ENCODE measurements at places on chromosomes 5 and 9.
A peak's percentile ranks its signal among the peaks of the same experiment; 100 is the strongest.

- no peak for DNase-seq
Measured at GRCh38 chr9:105438141-105438806, 9.6 kb upstream of the FSD1L start.

DNA sequence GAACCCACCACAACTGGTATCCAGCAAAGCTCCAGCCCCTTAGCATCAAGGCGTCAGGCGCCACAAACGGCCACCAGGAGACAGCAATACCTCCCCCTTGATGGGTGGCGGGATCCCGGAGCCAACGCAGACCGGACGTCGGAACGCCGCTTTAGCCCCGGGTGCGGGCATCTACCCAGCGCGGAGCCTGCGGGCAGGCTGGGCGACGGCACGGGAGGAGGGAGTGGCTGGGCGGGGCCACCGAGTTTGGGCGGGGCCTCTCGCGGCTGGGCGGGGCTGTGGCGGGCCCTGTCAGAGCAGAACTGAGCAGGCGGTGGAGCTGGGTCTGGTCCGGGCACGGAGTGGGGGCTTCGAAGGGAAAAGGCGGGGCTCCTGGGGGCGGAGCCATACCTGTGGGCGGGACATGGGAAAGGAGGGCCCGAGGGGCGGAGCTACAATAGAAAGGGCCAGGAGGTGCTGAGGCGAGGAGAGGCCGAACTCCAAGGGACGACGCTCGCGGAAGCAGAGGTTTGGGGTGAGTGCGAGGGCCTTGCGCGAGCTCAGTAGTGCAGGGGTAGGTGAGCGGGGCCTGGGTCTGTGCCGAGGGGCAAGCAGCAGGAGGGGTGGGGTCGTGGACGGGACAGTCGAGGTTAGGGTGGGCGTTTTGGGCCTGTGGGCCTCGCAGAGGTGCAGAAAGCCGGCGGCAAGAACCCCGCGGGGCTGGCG lies 40.2 kb upstream of the GARNL3 start:
- peak; percentile 74 for DNase-seq

- no peak for DNase-seq
Measured at GRCh38 chr5:872301-872700, 20.3 kb downstream of the BRD9 start.

DNA sequence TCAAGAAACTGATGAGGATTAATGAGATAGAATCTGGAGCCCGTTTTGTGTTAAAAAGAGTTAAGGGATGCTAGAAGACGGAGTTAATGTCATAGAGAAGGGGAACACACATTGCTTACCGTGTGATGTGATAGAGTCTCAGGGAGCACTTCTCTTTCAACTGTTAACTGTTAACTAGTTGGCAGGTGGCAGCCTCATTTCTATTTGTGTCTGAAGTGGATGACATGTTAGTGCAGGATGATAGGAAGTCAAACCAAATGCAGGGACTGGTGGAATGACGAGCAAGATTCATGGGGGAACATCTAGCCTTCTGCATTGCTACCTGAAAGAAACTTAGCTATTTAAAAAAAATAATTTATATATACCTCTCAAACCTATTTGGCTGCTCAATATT lies 222.7 kb downstream of the MAST4 start:
- DNase-seq, result no peak

DNA sequence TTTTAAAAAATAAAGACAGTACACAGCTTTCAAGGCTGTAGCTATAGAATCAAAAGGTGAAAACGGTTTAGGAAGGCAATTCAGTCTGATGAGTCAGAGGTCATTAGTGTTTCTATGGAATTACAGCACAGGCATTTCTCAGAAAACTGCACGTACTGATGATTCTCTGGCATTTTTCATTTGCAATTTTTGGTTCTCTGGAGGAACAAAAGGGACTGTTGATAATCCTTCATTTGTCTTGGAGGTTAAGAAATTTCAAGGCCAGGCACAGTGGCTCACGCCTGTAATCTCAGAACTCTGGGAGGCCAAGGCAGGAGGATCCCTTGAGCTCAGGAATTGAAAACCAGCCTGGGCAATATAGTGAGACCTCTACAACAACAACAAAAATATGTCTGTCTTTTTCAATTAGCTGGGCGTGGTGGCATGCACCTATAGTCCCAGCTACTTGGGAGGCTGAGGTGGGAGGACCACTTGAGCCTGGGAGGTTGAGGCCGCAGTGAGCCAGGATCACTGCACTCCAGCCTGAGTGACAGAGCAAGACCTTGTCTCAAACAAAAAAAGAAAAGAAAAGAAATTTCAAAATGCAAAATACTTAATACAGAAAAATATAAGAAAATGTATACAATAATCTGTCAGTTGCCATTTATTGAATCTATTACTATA lies 27.3 kb downstream of the NR6A1 start:
- DNase-seq, result no peak

DNA sequence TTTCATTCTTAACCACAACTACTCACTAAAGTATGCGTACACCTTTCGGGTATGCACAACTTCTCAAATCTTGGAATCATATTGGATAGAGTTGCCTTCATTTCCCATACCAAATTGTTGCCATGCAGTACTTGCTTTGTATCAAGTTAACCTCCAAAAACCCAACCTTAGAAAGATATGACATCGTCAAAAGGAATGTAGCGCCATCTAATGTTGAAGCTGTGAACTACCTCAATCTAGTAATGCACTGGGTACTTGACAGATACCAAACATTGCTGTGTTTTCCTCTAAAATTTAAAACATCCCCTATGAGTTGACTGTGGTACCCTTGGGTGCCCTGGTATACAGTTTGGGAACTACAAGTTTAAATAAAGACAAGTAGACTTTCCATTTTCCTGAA lies 318.4 kb downstream of the ARL15 start:
- no peak for DNase-seq

DNA sequence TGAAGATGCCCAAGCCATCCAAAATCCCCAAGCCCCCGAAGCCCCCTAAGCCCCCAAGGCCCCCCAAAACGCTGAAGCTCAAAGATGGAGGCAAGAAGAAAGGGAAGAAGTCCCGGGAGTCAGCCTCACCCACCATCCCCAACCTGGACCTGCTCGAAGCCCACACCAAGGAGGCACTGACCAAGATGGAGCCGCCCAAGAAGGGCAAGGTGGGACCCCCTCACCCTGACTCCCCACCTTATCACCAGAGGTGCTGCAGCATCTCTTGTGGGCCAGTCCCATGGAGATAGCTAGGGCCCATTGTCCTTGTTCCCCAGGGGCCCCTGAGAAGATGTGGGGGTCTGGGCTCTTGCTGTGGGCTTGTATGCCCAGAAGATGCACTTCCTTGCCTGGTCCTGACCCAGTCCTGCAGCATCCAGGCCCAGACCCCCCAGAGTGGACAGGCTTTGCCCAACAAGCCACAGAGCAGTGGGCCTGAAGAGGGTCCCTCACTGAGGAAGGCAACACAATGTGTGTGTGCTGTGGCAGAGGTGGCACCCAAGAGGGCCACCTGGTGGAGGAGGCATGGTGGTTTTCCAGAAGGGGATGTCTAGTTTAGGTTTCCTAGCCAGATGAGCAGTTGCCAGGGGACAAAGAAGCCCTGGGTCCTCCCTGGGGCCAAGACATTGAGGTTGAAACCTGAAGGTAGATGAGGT lies 84.1 kb downstream of the PHF2 start:
- DNase-seq, result no peak

- no peak for DNase-seq
Measured at GRCh38 chr5:57499262-57500050, 16.8 kb upstream of the ACTBL2 start.

GRCh38 chr9:120521101-120521500 lies 58.9 kb downstream of the CDK5RAP2 start:
- DNase-seq, result no peak

- DNase-seq, result no peak
Measured at GRCh38 chr5:151448038-151448985, 909 bp downstream of the SLC36A1 start.

GRCh38 chr9:134591082-134591571 lies 50.5 kb upstream of the COL5A1 start:
- no peak for DNase-seq

GRCh38 chr9:77841739-77842386 lies 189.7 kb downstream of the GNAQ start:
- DNase-seq, result no peak

- DNase-seq, result peak; percentile 53
Measured at GRCh38 chr5:122183098-122183787, 53.9 kb downstream of the ZNF474 start.

DNA sequence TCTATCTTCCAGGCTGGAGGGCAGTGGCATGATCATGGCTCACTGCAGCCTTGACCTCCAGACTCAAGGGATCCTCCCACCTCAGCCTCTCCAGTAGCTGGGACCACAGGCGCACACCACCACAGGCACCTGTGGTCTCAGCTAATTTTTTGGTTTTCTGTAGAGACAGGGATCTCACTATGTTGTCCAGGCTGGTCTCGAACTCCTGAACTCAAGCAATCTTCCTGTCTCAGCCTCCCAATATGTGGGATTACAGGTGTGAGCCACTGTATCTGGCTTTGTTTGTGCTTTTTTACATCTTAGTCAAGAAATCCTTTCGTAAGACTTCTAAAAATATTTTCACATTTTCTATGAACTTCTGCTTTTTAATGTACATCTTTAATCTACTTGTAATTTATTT lies 116.9 kb downstream of the DENND1A start:
- DNase-seq, result no peak

GRCh38 chr5:73232266-73233041 lies 59.5 kb downstream of the TMEM174 start:
- DNase-seq, result no peak

- no peak for DNase-seq
Measured at GRCh38 chr9:128946571-128947276, 679 bp downstream of the DOLK start.
